ENCODE measurements at places on chromosomes 12 and 14.

- DNase-seq: no peak
Observed at GRCh38 chr12:100845095-100845494, 50.5 kb downstream of the ANO4 start.

DNA sequence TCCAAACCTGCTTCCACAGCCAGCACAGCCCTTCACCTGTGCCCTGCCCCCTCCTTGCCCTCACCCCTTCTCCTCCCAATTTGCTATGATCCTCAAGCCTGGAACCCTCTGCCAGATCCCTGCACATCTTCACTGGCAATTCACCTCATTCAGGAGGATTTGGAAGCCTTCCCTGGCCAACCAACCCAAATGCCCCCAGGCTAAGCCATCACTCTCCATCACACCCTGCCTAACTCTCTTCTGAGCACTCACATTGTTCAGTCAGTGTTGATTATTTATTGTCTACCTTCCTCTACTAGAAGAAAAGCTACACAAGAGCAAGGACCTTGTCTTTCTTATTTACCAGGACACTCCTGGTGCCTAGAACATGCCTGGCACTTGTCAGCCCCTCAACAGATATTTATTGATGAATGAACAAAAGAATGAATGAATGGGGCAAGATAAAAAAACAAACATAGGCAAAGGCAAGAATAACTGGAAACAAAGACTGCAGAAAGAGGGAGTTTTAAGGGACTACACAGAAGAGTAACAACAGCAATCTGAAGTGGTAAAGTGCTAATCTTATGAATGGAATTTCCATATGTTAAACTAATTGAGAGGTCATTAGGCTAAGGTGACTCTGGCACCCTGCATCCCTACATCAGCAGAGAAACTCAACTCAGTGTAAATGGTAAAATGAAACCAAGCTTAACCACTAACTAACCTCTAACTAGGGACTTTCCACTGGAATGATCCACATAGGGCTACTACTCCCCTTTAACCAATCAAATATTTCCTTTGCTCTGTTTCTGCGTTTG is 33.4 kb downstream of the TMTC1 start:
- DNase-seq: no peak

- DNase-seq: no peak
Observed at GRCh38 chr12:29374913-29375312, 6.1 kb downstream of the ERGIC2 start.

GRCh38 chr14:55434805-55435174 is 5.6 kb downstream of the TBPL2 start:
- DNase-seq: no peak

DNA sequence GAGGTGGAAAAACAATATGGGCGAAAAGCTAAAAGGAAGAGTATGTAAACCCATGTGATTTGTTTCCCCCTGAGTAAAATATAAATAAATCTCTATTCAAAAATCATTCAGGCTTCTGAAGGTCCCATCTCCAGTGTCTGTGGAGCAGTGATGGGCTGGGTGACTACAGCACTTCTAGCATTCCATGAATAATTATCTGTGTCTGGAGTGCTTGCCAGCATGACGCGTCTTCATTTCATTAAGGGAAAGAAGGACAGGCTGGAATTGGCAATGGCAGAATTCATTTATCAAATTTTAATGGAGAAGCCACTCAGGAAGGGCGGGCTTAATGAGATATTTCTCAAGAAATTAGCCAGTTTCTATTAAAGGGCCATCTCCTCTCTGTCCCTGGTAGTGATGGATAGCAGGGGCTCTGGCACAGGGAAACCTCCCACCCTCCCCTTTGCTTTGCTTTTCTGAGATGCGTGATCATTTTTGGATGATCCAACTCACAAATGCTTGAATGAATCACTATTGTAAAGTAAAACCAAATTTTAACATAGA is 916.3 kb upstream of the SEL1L start:
- DNase-seq: no peak

GRCh38 chr14:33184587-33184986 is 245.9 kb downstream of the NPAS3 start:
- DNase-seq: peak; percentile 4

GRCh38 chr12:68293347-68293746 is 38.8 kb downstream of the MDM1 start:
- no peak for DNase-seq

GRCh38 chr12:49961111-49961922 is at the start of gene AQP5:
Gene AQP5 (plus strand): TSS chr12:49961872. CDS start chr12:49962018, 146 bp downstream.
- no peak for DNase-seq

GRCh38 chr12:94644141-94644979 is 6.0 kb downstream of the TMCC3 start:
- peak; percentile 22 for DNase-seq

GRCh38 chr12:67116134-67116533 is 153.0 kb upstream of the CAND1 start:
- no peak for DNase-seq

GRCh38 chr12:116385486-116386217 is 108.2 kb upstream of the MED13L start:
- DNase-seq: no peak

- no peak for DNase-seq
Observed at GRCh38 chr12:62700091-62700880, 233.7 kb downstream of the MON2 start.

DNA sequence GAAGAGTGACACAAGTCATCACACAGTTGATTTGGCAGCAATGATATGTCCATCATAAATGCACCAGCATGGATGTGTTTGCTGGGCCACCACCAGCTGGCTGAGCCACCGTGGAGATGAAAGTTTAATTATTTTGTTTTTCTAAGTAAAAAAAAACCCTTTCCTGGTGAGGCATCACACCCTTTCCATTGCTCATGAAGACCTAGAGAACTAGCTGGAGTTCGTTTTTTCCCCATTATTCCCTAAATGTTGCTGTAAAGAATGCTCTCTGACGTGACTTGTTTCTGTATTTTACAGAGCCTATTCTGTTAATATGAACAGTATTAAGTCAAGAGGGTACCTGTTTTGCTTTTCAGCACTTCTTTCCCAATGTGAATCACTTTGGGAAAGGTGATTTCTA is 257.9 kb downstream of the MSRB3 start:
- DNase-seq: no peak

DNA sequence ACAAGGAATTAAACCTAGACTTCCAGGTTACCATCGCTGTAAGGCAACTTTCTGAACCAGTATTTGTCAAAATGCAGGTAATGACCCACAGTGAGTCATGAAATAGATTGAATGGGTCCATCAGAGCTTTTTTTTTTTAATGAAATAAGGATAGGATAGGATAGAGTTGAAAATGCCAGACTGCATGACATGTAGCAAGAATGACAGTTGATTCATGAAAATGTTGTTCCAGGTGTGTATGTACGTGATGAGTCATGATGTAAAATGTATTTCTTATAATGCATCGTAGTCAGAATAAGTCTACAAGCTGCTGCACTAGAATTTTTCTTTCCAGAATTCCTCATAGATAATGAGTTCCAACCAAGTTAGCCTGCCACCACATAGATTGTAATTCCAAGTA is 184.4 kb upstream of the BCL2L14 start:
- no peak for DNase-seq

DNA sequence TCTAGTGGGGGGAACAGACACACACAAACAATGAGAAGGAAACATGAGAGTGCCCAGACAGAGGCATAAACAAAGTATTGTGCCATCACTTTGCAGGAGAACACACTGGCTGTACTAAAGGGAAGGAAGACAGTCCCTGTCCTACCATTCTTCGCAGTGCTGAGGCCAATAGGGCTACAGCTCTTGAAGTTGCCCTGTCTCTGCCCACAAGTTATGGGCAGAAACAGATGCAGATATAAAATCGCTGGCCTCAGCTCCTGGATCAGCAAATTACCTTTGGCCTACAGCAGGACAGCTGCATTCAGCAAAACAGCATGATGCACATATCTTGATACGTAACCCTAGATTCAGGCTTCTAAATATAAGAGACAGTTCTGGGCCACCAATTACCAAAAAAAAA is 23.0 kb upstream of the PRKAB1 start:
- DNase-seq: no peak

DNA sequence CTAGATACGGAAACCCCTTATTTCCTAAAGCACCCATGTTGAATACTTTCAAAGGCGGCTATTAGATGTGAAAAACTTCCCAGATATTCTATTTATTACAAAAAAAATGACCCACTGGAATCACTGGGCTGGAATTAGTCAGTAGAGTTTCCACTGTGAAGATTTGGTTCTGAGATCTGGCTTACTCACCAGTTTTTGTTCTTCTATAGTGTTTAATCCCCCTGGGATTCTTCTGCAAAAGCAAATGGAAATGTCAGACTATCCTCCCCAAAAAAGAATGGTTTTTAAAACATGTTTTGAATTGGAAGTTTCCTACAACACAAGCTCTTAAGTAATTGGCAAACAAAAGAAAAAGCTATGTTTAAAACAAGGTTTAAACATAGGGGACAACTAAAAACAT is 166.4 kb downstream of the STXBP6 start:
- no peak for DNase-seq

GRCh38 chr12:115051378-115051777 is 367.4 kb upstream of the TBX3 start:
- DNase-seq: no peak

- no peak for DNase-seq
Observed at GRCh38 chr12:9851050-9851449, 18.1 kb downstream of the CLEC2B start.

All from HFF-Myc (cell line).